ENCODE measurements at places on chromosomes 4 and X.
A peak's percentile ranks its signal among the peaks of the same experiment; 100 is the strongest.

- no peak for DNase-seq
These were observed 34.5 kb upstream of the PPM1K start for GRCh38 chr4:88318751-88319350.

DNA sequence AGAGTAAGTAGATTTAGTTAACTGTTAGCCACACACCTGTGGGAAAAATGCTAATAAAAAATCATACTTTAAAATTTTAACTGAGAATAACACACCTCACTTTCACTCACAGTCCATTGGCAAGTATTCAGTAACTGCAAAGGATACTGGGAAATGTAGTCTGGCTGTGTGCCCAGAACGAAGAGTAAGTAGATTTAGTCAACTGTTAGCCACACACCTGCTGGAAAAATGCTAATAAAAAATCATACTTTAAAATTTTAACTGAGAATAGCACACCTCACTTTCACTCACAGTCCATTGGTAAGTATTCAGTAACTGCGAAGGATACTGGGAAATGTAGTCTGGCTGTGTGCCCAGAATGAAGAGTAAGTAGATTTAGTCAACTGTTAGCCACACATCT, 178.4 kb upstream of the NWD2 start:
- DNase-seq = no peak

- no peak for DNase-seq
These were observed 552.6 kb downstream of the PPARGC1A start for GRCh38 chr4:23337292-23337691.

- DNase-seq = no peak
These were observed 516.5 kb downstream of the PCDH7 start for GRCh38 chr4:31236639-31237173.

DNA sequence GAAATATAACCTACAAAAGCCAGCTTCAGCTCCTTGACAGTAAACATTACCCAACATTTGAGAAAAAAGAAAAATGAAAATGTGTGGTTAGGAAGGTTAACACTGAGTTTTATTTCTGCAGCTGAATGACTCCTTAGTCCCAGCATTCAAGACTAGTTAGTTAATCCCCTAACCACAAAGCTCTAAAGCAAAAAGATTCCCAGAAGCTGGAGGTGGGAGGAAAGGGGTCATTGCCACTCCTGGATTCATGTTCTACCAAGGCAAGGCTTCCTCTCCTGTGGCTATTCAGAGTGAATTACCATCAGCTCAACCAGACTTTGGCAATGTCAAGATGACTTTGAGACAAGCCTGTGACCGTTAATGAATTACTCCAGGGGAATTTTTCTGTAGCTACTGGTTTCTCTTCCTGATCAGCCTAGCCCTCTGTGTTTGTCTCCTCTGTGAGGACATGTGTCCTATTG, 63.6 kb downstream of the HADH start:
- DNase-seq = no peak

GRCh38 chr4:109826719-109827118, 1.1 kb upstream of the RRH start:
- peak; percentile 6 for DNase-seq

- DNase-seq = peak; percentile 54
These were observed 895 bp downstream of the SMIM14 start for GRCh38 chr4:39637586-39638353.

GRCh38 chrX:1502853-1503252, 34.1 kb downstream of the P2RY8 start:
- no peak for DNase-seq

DNA sequence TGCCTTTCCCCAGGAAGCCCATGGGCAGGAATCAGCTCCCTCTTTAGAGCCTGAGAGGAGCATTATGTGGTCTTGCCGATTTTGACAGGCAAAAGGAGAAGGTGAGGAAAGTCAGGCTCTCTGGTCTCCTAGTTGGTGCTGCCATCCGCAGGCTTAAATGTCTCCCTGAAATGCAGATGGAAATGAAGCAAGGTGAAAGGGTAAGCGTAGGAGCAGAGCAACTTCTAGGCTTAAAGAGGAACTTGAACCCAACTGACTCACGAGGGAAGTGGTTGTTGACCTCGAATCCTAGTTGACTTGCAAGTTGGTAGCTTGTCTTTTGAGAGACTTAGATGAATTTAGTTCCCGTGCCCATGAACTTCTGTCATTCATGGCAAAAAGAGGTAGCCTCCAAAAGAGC, 205.9 kb downstream of the PTTG2 start:
- DNase-seq = peak; percentile 97

DNA sequence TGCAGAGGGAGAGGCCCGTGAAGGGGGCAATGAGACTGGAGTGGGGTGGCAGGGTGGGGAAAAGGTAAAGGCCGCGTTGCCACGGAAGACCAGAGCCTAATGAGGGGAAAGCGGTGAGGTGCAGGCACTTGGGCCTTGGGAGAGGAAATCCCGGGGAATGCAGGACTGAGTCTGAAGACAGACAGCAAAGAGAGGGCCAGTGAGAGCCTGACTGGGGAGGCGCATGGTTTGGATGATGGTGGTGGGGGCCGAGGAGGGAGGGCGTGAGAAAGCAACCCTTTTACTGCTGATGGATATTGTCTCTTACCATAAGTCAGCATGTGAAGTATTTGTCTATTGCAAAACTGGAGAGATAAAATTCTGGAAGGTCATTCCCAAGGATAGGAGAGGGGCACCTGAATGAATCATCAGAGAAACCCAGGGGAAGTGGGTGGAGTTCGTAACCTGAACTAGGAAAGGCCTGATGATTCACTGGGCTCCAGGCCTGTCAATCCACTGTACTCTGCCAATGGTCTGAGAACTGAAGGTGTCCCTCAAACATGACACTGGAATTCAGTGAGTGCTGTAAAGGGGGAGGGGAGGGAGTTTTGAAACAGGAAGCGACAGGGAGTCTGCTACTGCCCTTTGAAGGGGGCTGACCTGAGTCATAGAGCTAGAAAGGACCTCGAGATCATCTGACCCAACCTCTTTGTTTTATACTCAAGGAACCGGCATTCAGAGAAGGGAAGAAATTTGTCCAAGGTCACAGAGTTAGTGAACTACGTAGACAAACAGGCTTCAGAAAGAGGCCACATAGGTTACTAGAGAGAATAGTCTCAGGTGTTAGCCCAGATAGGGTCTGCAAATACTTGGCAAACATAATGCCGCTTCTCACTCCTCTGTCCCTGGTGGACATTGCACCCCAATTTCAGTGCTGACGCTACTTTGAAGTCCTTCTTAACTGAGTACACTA, 52.2 kb downstream of the NALF2 start:
- no peak for DNase-seq

DNA sequence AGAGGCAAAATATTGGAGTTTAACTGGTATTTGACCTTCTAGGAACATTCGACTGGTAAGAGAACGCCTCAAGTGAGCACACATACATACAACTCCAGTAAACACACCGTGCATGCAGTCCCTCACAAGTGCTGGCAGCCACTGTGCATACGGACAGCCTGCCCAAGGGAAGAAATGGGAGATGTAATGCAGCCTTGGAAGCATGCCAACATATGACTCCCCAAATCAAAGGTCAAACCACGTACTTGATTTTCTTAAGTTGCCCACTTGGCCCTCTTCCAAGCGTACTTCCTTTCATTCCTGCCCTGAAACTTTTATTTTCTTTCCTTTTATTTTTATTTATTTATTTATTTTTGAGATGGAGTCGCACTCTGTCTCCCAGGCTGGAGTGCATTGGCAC, 206.6 kb downstream of the SPRY1 start:
- DNase-seq = no peak

- DNase-seq = no peak
These were observed at the start of gene ANK2 for GRCh38 chr4:113049421-113050370. Gene ANK2 (plus strand): TSS chr4:113049653. CDS start chr4:113049729, 76 bp downstream.

DNA sequence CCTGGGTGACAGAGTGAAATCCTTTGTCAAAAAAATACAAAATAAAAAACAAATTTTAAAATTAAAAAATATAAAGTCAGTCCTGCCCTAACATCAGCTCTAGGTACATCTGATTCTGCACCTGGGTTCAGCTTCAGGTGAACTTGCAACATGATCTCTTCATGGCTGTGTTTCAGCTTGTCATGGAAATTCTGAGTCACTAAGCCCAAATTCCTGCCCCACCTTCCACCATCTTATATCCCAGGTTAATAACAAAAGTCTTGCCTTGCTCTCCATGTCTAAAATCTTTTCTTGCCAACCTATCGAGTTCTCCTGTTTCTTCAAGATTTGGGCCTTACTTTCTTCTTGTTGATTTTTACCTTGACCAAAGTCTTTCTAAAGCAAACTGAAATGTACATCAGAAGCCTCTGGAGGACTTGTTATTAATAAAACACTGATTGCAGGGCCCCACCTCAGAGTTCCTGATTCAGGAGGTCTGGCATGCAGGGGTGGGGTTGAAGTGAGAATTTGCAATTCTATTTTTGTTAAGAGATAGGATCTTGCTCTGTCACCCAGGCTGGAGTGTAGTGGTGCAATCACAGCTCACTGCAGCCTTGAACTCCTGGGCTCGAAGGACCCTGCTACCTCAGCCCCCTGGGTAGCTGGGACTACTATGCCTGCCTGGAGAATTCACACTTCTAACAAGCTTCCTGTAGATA, 125.8 kb upstream of the VCX3A start:
- no peak for DNase-seq

DNA sequence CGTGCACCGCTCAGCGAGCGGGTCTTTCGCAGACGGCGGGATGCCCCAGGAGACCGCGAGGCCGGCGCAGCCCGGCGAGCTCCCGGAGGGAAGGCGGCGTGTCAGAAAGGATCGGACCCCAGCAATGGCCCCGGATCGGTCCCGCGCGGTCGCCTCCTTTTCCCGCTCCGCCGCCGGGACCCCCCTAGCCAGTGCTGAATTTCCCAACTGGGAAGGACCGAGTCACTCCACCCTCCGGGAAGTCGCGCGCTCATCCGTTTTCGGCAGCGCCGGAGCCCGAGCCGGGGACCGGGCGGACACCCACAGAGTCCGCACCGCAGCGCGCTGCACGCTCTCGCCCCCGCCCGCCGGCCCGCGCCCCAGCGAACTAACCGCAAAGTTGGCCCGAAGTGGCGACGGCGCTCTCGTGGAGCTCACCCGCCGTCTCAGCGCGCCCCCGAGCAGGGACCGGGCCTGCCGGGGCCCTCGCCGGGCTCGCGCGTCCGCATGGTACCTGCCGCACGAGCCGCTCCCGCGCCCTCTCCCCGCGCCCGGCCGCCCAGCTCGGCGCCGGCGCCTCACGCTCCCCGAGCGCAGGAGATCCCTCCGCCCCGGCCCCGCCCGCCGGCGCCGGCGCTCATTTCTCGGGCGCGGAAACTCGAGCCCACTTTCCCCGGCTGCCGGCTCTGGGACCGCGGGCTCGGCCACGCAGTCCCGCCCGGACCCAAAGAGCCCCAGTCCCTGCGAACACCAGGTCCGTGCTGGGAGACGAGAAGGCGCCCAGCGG, at the start of gene FAT1:
Gene FAT1 (minus strand): TSS at position 565 of the 766 bp plus-strand sequence. CDS start 14,029 bp downstream, outside the sequence.
- no peak for DNase-seq

DNA sequence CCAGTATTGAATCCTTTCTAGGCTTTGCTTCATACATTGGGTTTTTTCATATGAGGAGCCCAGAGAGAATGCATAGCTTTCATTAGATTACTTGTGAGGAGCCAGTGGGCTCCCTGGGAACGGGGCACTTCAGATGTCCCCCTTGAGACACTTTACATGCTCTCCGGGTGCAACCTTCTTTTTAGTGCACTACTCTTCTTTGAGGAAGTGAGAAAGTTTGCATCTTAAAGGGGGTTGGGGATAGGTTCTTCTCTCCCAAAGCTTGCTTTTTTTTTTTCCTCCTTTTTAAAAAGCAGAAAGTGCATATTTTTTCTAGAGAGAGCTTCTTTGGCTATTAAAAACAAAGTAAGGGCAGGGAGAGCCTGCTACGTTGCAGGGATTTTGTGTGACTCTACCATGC, 4.3 kb downstream of the HADH start:
- DNase-seq = no peak

- DNase-seq = no peak
These were observed 44.1 kb upstream of the CLDN24 start for GRCh38 chr4:183366206-183366835.

DNA sequence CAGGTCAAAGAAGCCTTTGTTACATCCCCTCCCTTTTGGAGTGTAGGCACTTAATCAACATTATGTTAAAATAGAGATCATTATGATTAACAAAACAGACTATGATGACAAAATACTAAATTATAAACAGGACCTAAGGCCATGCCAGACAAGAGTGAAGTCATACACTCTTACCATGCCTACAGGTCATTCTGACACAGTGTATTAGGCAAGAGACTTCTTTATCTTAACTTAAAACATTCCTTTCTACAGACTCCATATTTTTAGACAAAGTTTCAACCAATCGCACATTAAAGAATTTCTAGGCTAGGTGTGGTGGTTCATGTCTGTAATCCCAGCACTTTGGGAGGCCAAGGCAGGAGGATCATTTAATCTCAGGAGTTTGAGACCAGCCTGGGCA, 128.6 kb upstream of the SLC34A2 start:
- no peak for DNase-seq

- no peak for DNase-seq
These were observed 60.8 kb downstream of the EGF start for GRCh38 chr4:109973529-109973905.

GRCh38 chr4:168857009-168857408, 153.0 kb downstream of the CBR4 start:
- DNase-seq = no peak

DNA sequence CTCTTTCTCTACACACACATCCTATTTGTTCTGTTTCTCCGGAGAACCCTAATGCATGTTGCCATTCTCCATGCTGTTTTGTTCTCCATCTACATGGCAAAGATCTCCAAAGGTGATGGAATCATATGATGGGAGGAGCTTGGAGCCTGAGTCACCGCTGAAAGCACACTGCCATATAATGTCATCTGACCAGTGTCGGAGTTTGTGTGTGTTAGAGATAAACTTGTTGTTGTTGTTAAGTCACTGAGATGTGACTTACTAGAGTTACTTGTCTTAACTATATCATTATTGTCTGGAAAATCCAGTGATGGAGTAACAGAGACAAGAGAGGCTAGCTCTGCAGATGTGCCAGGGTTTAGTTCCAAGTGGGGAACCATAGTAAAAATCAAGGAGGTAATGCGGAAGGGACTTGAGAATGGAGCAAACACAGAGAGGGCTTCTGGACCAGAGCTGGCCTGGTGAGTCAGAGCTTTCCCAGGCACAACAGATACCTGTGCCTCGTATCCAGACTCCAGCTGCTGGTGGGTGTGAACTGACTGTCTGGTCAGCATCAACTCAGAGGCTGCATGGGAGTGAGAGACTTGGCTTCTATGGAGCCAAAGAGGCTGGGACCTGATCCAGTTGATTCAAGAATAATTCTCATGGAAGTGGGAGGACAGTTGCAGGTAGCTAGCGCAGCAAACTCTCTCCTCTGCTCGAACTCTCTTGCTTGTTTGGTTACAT, 30.6 kb upstream of the CCKAR start:
- DNase-seq = no peak

DNA sequence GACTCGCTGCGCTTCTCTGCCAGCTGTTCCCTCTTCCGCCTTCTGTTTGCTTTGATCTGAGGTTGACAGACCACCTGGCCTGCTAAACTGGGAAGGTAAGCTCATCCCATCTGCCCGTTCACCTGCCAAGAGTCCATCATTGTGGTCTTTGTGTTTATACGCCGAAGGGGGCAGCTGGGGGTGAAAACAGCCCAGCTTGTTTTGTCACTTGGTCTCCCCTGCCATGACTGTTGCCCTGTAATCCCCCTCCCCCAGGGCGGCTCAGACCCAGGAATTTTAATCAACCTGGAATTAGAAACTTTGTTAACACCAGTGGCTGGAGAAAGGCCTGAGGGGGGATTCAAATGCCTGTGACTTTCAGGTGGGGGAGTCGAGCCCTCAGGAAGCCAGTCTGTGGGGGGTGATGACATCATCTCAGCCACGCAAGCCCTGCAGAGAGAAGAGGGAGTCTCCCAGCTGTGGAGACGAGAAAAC, 333.3 kb downstream of the BCOR start:
- no peak for DNase-seq

- DNase-seq = no peak
These were observed 113.5 kb downstream of the DDIT4L start for GRCh38 chr4:100076753-100077152.

All from inflammatory macrophage (primary cell).